Stimulated activated CD8-positive, alpha-beta memory T cell treated with anti-CD3 and anti-CD28 coated beads, Interleukin-4, amount 100 ng/mL, for 1 hour (primary cell): ENCODE measurements at places on chromosomes 5 and 9.

- no peak for DNase-seq
These were observed 44.4 kb downstream of the PRKACG start for GRCh38 chr9:68969538-68969937.

DNA sequence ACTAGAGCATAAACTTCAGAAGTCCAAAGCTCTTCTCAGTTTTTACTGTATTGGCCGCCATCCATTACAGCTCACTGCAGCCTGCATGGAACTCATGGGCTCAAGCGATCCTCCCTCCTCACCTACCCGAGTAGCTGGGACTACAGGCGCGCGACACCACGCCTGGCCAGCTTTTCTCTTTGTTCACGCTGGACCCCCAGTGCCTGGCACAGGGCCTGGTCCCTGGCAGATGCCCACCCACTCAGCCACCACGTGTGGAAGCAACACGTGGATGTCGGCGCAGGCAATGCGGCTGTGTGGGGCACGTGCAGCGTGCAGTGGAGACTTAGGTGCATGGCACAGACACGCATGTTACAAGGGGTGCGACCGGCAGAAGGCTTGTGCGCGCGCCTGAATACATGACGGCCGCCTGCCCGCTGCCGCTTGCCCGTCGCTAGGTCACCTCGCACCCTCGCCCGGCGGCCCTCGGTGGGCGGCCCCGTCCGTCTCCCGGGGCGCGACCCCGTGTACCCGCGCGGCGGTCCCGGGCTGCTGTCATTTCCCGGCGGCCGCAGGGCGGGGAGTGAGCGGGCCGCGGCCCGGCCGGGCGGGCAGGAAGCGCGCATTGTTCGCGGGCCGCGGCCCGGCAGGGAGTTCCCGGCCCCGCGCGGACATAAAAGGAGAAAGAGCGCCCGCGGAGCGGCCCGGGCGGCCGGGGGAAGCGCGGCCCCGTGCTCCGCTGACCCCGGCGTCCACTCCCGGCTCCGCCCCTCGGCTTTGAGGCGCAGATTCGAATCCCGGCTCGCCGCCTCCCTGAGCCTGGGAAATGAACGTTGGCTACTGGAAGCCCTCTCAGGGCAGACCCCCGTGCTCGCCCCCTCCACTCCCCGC lies 24.1 kb upstream of the PTGS1 start:
- DNase-seq = no peak

DNA sequence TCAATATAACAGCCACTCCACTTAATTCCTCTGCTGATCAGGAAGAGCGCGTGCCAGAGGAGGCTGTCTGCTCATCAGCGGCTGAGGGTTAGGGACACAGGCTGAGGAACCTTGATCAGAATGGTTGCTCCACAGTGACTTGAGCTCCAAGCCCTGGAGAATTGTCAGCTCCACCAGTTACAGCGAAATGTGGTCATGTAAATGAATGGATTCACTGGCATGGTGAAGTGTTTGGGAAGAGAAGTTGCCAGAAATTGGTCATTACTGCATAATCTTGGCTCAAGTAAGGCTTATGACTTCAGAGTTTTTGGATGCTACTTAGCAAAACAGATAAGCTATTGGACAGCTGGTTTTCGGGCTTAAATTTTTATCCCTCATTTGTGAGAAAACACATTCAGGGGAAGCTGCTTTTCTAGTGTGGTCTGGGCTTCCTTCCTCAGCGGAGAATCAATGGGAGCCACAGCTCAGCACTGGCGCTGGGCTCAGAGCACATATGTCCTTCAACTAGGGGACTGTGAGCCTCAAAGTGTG lies 65.0 kb downstream of the PRRT1B start:
- no peak for DNase-seq

GRCh38 chr5:74665273-74665672 lies 19.8 kb upstream of the HEXB start:
- no peak for DNase-seq

DNA sequence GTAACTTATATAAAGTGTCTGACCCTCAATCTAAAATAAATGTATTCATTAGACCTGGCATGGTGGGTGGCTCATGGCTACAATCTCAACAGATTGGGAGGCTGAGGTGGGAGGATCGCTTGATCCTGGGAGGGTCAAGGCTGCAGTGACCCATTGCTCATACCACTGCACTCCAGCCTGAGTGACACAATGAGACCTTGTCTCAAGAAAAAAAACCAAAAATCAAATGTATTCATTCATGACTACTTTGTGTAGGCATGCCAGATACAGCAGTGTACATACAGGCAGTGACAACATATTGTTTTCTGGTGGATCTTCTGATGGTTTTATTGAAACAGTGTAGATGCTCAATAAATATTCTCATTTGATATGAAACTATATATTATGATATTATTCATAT lies 201.0 kb downstream of the TRIM32 start:
- DNase-seq = no peak

- DNase-seq = no peak
These were observed 89.2 kb upstream of the ZNF462 start for GRCh38 chr9:106773750-106774149.
